ENCODE measurements at places on chromosomes 1 and 21. TPM values are rescaled to one million over a fixed set of nuclear protein-coding genes. Genes with fewer than 3 reads are reported as not detected.

The C1orf115 gene
- total RNA-seq: 22.4 TPM

The DVL1 gene
- total RNA-seq: 119 TPM

The SAMSN1 gene
- total RNA-seq: 2.4 TPM

The PANK4 gene
- 46.4 TPM for total RNA-seq

The OLIG2 gene
- not detected for total RNA-seq

The LDLRAD2 gene
- not detected for total RNA-seq

The B3GALT2 gene
- total RNA-seq: 93.9 TPM

The RXFP4 gene
- total RNA-seq: not detected

The OR2L3 gene
- not detected for total RNA-seq

The COL8A2 gene
- total RNA-seq: 1.0 TPM

The POU3F1 gene
- total RNA-seq: 0.11 TPM

The CELSR2 gene
- 6.5 TPM for total RNA-seq

The GPR89A gene
- 8.6 TPM for total RNA-seq

The KRTAP11-1 gene
- not detected for total RNA-seq

The TSPAN2 gene
- 10.3 TPM for total RNA-seq

DNA sequence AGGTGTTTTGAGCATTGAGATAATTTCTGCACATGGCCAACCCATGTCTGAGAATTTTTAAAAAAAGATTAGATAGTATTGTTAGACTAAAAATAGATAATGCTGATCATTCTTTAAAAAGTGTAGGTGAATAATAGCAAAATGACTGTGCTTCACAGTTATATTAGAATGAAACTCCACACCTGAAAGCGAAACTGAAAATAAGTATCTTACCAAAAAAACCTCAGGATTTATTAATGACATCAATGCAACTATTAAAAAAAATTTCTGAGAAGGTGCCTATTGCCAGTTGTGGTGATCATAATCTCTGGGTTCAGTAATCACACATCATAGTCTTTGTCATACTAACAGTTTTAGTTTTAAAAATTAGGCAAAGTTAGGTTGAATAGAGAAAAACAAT, 36.5 kb downstream of the PLA2G4A start:
- DNase-seq: no peak

DNA sequence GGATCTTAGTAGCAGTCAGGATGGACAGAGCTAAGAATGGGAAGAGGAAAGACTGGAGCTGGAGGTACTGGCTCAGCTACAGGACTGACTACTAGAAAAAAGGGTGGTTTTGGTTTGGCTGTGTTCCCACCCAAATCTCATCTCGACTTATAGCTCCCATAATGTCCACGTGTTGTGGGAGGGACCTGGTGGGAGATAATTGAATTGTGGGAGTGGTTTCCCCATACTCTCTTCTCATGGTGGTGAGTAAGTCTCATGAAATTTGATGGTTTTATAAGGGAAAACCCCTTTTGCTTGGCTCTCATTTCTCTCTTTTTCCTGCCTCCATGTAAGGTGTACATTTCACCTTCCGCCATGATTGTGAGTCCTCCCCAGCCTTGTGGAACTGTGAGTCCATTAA, 466.5 kb upstream of the DEPDC1 start:
- DNase-seq: no peak

DNA sequence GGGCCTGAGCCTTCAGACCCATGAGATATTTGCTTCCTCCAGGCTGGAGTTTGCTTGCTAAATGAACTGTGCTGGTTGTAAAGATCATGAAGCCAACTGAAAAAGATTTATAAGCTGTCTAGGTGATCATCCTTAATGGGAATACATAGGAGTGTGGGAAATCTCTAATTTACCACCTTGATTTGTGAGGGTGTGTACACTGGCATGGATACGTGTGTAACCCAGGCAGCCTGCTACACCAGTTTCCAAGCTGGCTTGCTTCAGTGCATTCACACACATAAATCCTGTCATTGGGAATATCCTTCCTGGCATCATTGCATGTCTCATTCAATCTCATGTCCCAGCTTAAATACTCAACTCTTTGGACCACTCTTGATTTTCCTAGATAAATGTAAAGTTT, 57.6 kb upstream of the GNG12 start:
- DNase-seq: no peak

GRCh38 chr21:36798491-36798890, 99.6 kb downstream of the SIM2 start:
- no peak for DNase-seq

DNA sequence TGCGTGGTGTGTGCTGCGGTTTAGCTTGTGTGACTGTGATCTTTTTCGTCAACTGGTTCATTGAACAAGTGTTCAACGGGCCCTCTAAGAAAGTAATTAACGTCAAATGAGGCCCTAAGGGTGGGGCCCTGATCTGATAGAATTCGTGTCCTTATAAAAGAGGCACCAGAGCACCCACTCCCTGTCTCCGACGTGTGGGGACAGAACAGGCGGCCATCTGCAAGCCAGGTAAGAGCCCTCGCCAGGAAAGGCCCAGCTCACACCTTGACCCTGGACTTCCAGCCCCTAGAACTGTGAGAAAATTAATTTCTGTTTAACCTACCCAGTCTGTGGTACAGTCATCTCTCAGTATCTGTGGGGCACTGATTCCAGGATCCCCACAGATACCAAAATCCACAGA, 20.4 kb upstream of the SAMD11 start:
- no peak for DNase-seq

- no peak for DNase-seq
These were observed 83.7 kb upstream of the GCLM start for GRCh38 chr1:93992954-93993353.

GRCh38 chr1:8870616-8871538, 7.6 kb downstream of the ENO1 start:
- no peak for DNase-seq

DNA sequence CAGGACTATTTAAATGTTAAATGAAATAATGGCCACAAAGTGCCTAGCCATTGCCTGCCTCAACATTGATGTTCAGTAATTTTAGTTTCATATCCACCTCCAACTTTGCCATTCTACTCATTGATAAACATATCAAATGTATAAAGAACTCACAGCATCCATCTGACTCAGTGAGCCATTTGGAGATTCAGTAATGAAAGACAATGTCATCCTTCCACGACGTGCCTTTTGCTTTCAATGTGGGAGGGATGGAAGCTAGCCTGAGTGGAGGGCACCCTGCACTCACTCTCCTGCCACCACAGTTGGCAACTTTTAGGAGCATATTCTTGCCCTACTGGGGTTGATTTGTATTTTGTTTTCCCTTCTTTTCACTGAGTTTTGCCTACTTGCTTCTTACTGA, 151.5 kb downstream of the GLUL start:
- no peak for DNase-seq

GRCh38 chr21:38123626-38124025, 133.2 kb upstream of the KCNJ15 start:
- no peak for DNase-seq

GRCh38 chr1:15571266-15571665, 13.6 kb downstream of the AGMAT start:
- DNase-seq: no peak

- no peak for DNase-seq
These were observed 11.6 kb upstream of the RGSL1 start for GRCh38 chr1:182438326-182438725.

- no peak for DNase-seq
These were observed 345.3 kb upstream of the ADGRL2 start for GRCh38 chr1:81455481-81455880.

GRCh38 chr1:9235560-9235959, 986 bp downstream of the H6PD start:
- no peak for DNase-seq

DNA sequence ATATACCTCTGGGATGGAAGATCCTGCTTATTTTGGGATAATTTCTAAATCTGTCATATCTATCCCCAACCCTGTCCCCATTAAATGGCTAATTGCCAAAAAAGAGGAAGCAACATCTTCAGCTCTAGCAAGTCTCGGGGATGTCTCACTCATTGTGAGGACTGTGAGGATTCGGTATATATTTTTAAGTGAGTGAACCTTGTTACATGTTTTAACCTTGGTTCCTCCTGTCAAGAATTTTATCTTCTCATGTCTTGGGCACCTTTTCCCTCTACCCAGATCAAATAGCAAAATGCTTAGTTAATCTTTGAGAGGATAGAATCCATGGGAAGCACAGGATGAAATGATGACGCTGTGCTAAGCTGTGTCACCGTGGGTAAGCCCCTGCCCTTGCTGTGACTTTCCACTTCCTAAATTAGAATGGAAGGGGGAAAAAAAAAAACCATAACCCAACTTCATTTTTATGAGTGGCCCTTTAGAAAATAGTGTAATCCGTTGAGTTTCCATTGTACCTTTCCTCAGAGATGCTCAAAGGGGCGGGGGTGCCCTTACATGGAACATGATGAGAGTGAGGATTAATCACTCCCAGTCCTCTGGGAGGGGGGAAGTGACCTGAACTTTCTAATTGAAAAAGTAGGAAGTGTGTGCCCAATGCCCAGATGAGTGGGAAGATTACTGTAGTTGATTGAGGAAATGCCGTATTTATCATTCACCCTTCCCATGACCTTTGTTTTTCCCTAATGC, 7.6 kb downstream of the ATP1A1 start:
- no peak for DNase-seq
